ENCODE measurements at places on chromosomes 3 and 15.

DNA sequence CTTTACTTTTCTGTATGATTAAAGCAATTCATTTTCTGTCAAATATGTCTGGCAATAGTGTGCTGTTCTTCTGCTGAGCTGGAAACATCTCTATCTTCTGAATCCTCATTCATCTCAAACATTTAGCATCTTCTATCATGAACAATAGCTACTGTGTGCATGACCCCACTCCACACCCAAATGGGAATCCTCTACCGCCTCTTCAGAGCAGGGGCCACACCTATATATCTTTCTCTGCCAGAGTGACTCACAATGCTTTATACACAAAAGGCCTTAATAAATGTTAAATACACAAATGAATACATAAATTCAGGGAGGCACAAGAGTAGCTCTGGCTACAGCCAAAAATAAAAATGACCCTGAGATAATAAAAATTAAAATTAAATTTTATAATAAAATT lies 8.0 kb downstream of the ALDH1A2 start:
- no peak for DNase-seq

- no peak for DNase-seq
These were observed 10.8 kb upstream of the RARRES1 start for GRCh38 chr3:158742871-158743663.

GRCh38 chr3:54836871-54837270 lies 91.0 kb downstream of the LRTM1 start:
- no peak for DNase-seq

DNA sequence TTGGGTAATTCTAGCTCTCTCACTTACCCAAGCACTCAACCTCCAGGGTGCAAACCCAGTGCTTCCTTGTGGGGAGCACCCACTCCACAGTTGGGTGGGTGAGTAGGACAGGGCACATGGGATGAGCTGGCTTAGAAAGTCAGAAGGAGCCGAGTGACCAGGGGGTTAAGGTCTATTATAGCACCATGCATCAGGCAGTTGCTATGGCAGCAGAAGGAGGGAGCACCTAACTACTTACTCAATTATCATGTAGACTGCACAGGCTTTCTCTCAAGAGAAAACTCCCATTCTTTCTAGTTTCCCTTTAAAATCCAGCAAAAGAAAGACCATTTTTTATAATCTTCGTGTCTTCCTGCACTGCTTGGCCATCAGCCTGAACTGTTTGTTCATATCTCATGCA lies 163.0 kb downstream of the OCA2 start:
- no peak for DNase-seq

GRCh38 chr3:50008931-50009330 lies 69.0 kb downstream of the RBM6 start:
- DNase-seq: no peak

- DNase-seq: no peak
These were observed 38.2 kb upstream of the NAALADL2 start for GRCh38 chr3:174820885-174821284.

DNA sequence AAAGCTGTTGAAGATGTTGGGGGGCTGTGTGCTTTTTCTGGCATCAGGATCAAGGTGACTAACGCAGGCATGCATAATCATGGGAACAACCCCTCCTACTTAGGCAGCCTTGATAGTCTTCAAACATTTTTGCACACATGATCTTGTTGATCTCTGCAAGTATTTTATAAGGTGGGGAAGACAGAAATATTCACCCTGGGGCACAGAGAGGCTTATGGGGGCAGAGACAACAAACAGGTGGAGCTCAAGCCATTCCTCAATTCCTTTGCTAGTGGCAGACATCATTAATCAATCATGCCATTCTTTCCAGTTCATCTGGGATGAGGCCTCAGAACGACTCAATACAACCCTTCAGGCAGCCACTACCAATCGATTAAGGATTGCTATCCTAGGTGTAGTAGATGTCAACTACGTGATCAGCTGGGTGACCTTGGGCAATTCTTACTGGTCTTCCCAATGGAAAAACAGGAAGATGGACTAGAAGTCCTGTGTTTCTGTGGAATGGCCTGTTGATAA lies 110.3 kb upstream of the SMAD3 start:
- no peak for DNase-seq

DNA sequence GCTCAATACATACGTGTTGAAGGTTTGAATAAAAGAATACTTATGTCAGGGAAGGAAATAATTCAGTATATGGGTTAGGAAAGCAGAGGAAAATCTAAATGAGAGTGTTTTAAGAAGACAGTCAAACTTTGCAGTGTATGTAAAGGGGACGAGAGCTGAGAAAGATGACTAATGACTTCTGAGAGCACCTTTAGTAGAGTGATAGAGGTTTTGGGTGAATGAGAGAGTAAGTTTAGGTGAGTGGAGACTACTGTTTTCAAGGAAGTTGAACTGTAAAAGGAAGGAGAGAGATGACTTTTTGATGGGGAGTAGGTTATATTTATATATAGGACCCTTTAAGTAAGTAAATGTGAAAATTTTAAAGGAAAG lies 9.4 kb downstream of the TBC1D23 start:
- no peak for DNase-seq

Data from CD8-positive, alpha-beta memory T cell (primary cell).